ENCODE measurements at places on chromosomes 1 and 21. TPM values are rescaled to one million over a fixed set of nuclear protein-coding genes. Genes with fewer than 3 reads are reported as not detected.

PPIAL4G gene
- total RNA-seq, result not detected

CD244 gene
- 0.50 TPM for total RNA-seq

FBLIM1 gene
- total RNA-seq, result 82.8 TPM

LHX8 gene
- total RNA-seq, result not detected

IL22RA1 gene
- total RNA-seq, result 0.26 TPM

CD46 gene
- 110 TPM for total RNA-seq

TMPRSS2 gene
- total RNA-seq, result not detected

AADACL4 gene
- total RNA-seq, result not detected

BTG3 gene
- 20.6 TPM for total RNA-seq

PIAS3 gene
- total RNA-seq, result 15.0 TPM

GPR25 gene
- total RNA-seq, result not detected

CR1L gene
- total RNA-seq, result not detected

GPR52 gene
- 2.2 TPM for total RNA-seq

SPATA45 gene
- not detected for total RNA-seq

TRIM63 gene
- total RNA-seq, result 219 TPM

PITHD1 gene
- 39.6 TPM for total RNA-seq

DIO1 gene
- total RNA-seq, result not detected

FMO3 gene
- 1.7 TPM for total RNA-seq

C1orf226 gene
- total RNA-seq, result 4.9 TPM

CD5L gene
- total RNA-seq, result not detected

NHLH1 gene
- 0.10 TPM for total RNA-seq

PARP1 gene
- 52.9 TPM for total RNA-seq

RIMS3 gene
- total RNA-seq, result 2.9 TPM

PGD gene
- 65.5 TPM for total RNA-seq

CD1D gene
- total RNA-seq, result 0.76 TPM

All from left cardiac atrium (tissue), 4 donors.